Karpas-422 (cell line): ENCODE measurements at places on chromosomes 7 and 10. TPM values are rescaled to one million over a fixed set of nuclear protein-coding genes. Genes with fewer than 3 reads are reported as not detected.

Gene PSD
- total RNA-seq, result 0.19 and 0.61 TPM in 2 replicates

Gene IFT22
- total RNA-seq, result 29.7 and 39.1 TPM in 2 replicates

Gene NKX1-2
- total RNA-seq, result not detected in 2 replicates

Gene UBTD1
- total RNA-seq, result 0.11 and 0.72 TPM in 2 replicates

Gene DRGX
- total RNA-seq, result not detected in 2 replicates

Gene TMEM184A
- not detected in 2 replicates for total RNA-seq

Gene GPR85
- 0.07 TPM in 1 of 2 replicates, not detected in the other for total RNA-seq

DNA sequence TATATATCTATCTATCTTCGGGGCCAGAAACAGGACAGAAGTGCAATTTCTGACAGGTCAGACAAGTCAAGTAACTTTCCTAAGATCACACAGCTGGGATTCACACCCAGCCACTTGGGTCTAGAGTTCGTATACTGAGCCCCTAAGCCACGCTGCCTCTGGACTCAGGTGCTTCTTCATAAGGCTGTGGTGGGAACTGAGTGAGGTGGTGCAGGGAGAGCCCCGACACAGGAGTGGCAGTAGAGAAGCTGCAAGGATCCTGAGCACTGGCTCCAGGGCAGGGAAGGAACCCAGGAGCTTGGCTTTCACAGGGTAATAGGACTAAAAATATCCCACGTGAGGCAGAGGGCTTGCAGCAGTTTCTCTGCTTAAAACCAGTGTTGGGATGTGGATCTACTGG lies 33.8 kb downstream of the C10orf53 start:
- DNase-seq, result no peak

DNA sequence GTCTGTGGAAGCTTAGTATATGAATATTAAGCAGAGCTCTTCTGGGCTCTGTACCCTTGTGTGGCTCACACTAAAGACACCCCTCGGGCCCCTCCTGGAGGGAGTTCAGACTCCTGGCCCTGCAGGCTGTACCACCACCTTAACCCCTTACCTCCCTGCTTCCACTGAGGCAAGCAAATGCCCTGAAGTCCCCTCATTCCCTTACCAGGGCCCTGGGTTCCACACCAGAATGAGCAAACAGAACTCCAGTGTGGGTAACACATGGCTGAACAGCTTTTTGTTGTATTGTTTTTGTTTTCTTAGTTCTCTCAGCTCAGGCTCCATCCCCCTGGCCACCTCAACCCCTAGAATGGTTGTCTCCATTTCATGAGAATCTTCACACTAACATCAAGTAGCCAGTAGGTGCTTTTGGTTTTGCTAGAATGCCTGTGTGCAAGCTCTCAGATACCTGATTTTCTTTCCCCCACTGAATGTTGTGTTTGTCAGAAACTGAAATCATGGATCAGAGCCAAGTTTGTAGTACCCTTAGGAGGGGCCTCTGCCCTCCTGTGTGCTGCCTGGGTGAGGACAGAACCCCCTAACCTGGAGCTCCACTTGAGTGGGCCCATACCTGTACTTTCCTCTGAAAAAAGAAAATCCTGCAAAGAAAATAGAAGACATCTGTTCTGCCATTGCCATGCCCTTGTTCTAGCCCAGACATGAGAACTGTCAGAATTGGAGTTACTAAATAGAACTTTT lies 2.8 kb upstream of the WAPL start:
- DNase-seq, result no peak

DNA sequence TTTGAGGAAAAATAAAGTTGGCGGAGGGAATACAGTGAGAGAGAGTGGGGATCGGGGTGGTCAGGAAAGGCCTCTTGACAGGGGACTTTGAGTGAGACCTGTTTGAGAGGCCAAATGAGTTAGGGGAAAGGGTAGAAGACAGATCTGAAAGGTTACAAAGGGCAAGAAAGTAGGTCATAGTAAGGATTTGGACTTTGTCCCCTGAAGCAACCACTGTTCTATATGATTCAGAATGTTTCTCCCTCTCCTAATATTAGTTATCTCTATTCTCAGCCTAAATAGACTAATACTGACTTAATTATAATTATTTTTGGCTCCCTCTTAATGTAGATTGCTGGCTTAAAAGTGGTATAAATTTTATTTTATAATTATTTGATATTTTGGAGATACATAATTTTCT lies 88.0 kb downstream of the CTNNA3 start:
- no peak for DNase-seq

GRCh38 chr7:617614-618538 lies 98.2 kb upstream of the PDGFA start:
- no peak for DNase-seq

GRCh38 chr7:155997431-155998327 lies 185.4 kb upstream of the SHH start:
- DNase-seq, result no peak

GRCh38 chr10:7487528-7487927 lies 76.7 kb upstream of the SFMBT2 start:
- no peak for DNase-seq

GRCh38 chr10:101625821-101626412 lies 37.8 kb downstream of the DPCD start:
- DNase-seq, result no peak

DNA sequence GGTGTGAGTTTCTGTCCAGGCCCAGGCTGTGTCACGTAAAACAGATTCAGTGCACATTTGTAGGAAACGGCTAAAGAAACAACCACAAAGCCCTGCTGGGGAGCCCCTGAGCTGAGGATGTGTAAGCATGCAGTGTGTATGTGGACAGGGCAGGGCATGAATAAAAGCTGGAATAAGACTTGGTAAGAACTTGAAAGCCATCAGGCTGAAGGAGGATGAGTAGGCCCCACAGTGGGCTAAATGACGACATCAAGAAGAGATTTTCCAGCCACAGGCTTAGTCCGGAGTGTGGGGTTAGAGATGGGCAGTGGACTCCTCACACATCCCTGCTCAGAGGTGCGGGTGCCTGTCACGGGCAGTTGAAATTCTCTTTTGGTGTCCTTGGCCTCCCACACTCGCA lies 270.7 kb upstream of the BMPER start:
- DNase-seq, result no peak

DNA sequence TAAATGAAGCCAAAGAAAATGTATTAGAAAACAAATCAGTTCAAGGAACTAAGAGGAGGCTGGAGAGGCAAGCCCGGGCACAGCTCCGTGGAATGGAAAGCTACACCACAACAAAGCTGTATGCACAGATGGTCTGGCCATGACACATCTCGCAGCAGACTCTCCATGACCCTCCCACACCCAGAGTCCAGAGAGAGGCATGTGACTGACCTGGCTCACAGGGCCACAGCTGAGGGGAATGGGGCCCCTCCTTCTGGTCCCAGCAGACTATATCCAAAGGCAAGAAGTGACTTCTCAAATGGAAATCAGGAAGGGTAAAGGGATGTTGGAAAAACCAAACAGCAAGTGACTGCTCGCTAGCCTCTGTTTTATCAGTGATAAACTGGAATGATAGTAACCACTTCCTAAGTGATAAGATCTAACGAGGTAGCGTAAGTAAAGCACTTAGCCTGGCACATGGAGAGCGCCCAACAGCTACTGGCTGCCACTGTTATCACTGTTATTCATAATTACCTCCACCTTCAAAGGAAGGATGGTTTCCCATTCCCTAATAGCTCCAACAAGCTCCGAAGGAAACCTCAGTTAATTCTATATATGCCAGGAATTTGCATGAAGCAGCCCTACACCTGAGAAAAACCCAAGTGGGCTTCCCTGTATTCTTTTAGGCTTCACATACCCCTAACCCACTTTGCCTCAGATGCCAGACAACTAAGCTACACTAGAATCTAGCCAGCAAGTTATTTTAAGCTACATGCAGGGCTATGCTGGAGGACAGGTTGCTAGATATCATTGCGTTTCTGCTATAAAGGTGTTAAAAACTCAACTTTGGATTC lies 8.4 kb downstream of the OSBPL3 start:
- DNase-seq, result no peak

- DNase-seq, result no peak
Measured at GRCh38 chr10:24908793-24909423, 43.5 kb downstream of the PRTFDC1 start.
